ENCODE measurements at places on chromosomes 2 and 18.

GRCh38 chr18:33440060-33441043, at the start of gene CCDC178:
Gene CCDC178, minus strand, starts transcription at chr18:33440721. Its CDS starts 28,633 bp downstream, at chr18:33412088.
- DNase-seq: no peak

- no peak for DNase-seq
Observed at GRCh38 chr2:188324067-188324466, 32.4 kb downstream of the GULP1 start.

DNA sequence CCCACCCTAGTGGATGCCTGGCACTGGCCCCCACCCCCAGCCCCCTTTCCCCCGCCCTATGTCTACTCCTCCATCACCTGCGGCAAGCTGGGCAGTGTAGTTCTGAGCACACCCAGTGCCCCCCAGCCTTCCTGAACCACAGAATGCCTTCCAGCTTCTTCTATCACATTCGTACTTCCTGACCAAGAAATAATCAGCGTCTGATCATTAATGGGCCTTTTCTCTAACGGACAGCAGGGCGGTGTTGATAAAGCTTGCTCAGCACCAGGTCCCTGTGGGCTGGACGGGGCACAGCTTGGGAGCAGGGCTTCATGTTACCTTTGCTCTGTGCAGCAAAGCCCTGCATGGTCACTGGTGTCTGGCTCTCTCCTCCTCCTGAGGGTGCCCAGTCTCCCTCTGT, 15.4 kb downstream of the UXS1 start:
- no peak for DNase-seq

DNA sequence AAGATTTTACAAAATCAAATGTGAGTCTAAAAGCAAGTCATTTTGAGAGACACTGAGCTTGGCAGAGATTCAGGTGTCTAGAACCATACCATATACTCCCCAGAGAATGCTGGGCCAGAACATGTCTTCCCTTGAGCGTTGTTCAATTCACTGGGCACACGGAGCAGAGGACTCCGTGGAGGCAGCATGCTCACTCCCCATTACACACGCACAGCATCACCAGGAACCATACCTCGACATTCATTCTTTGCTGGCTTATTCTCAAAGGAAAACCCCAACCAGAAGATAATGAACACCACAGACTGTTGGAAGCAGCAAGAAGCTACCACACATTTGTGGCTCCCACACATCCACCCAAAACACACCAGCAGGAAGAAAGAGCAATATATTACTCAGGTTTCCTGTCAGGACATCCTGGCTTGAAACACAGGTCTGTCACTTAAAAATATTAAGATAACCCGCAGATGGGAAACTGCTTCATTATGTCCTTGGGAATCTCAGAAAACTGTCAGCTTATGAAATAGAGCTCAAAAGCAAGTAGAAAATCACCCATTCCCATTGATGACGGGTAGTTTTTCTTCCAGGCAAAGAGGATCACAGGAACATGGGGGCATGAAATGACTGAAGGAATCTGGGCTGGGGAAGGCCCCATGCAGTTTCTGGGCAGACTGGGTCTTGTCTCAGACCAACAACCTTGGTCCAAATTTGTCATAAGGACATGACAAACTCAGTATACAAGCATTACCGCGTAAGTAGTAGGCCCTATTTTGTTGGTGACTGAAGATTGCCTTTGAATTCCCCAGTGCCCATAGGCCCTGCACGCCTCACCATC, 46.4 kb downstream of the PCBP1 start:
- DNase-seq: no peak

GRCh38 chr2:191499874-191500565, 177.9 kb upstream of the NABP1 start:
- DNase-seq: no peak

All from activated CD8-positive, alpha-beta memory T cell treated with anti-CD3 and anti-CD28 coated beads for 4 hours (primary cell).